Stimulated activated naive B cell treated with anti-CD40 and anti-IgM and Interleukin-4, amounts not matched to agents 10 μg/mL and 1 μg/mL and 100 μg/mL, for 72 hours (primary cell): ENCODE measurements at places on chromosomes 2 and 18.

- H3K36me3 ChIP-seq = no peaks in the 10 kb centered on the region
- no peaks in the 10 kb centered on the region for H3K27me3 ChIP-seq
- H3K4me1 ChIP-seq = peaks cover 22% of the 10 kb centered on the region
- H3K27ac ChIP-seq = no peak overlapping the region
Measured at GRCh38 chr2:136104977-136105376, 13.0 kb downstream of the CXCR4 start.

DNA sequence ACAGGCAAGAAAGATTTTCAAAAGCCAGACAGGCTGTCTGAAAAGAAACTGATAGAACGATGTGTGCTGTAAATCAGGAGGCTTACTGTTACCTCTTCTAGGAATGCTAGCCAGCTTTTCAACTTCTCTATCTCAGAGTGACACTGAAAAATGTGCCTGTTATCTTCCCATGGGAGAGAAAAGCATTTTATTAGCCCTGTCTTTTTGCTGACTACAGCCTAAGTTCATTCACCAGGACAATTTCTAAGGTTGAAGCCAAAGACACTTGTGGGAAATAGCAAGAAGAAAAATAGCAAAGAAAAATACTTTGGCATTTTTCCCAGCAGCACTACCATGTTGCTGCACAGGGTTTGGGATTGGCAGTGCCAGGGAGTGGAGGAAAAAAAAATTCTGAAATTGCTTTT is 34.0 kb downstream of the ABCB11 start:
- no peaks in the 10 kb centered on the region for H3K4me1 ChIP-seq
- H3K27me3 ChIP-seq = no peaks in the 10 kb centered on the region
- H3K4me3 ChIP-seq = no peak overlapping the region

DNA sequence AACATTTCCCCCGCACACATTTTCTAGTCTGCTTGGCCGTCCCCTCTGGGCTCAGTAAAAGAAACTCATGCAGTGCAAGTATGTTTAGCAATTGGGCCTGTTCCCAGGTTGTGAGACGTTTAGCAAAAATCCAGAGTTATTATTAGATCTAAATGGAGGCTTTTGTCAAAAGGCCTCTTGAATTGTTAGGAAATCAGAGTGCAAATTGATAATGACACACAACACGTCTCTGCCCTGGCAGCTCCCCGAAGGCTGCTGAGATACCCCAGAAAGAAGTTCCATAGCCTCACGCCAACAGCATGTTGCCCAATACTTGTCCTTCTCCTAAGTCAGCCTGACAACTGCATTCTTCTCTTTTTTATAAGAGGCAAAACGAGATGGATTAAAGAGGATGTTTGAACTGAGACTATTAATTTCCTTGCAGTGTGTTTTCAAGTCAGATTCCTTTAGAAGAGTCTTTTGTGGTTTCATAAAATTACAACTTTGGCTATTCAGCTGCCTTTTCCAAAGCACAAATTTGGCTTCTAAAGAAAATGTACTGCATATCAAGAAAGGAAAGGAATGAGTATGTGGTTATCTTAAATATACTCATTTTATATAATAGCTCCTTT is 202.2 kb downstream of the TRIB2 start:
- H3K4me3 ChIP-seq = no peak overlapping the region
- no peak overlapping the region for H3K27ac ChIP-seq
- H3K36me3 ChIP-seq = no peaks in the 10 kb centered on the region
- H3K4me1 ChIP-seq = no peaks in the 10 kb centered on the region

DNA sequence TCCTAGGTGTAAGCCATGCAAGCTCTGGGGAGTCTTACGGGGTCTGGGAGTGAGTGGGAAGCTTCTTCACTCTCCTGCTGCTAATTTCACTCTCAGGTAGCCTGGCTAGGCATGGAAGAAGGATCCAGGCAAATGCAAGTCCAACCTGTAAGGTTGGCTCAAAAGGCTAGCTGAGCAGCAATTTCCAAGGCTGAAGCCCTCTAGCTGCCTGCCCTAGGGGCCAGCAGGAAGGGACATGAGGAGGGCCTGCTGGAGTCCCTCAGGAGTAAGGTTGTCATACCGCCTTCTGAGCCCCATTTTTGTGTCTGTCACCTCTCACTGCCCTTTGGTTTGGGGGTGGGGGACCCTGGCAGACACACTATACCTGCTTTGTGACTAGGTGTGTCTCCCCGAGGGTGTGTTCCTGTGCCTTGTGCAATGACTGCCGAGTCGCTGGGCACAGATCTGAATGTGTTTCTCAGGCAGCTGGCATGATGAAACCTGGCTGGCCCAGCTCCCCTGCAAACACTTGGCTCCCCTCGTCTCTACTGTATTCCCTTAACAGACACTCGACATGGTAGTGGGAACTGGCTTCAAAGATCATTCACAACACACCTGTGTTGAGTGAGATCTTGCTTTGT is 123.9 kb upstream of the FAM136A start:
- DNase-seq = no peak
- no peak overlapping the region for H3K27ac ChIP-seq
- no peaks in the 10 kb centered on the region for H3K4me1 ChIP-seq
- peaks cover 24% of the 10 kb centered on the region for H3K27me3 ChIP-seq
- no peak overlapping the region for H3K4me3 ChIP-seq
